Subcutaneous preadipocyte (primary cell): ENCODE measurements at places on chromosomes 13 and 19. TPM values are rescaled to one million over a fixed set of nuclear protein-coding genes. Genes with fewer than 3 reads are reported as not detected.

Gene SMIM44
- total RNA-seq = not detected in 2 replicates

Gene FSD1
- 2.6 and 5.3 TPM in 2 replicates for total RNA-seq

Gene KMT2B
- 7.3 and 7.8 TPM in 2 replicates for total RNA-seq

Gene ZNF426
- total RNA-seq = 15.8 and 17.6 TPM in 2 replicates

Gene OR7C1
- total RNA-seq = not detected in 2 replicates

Gene THSD1
- total RNA-seq = 14.3 and 19.9 TPM in 2 replicates
